ENCODE measurements at places on chromosomes 1 and 21.
A peak's percentile ranks its signal among the peaks of the same experiment; 100 is the strongest.

DNA sequence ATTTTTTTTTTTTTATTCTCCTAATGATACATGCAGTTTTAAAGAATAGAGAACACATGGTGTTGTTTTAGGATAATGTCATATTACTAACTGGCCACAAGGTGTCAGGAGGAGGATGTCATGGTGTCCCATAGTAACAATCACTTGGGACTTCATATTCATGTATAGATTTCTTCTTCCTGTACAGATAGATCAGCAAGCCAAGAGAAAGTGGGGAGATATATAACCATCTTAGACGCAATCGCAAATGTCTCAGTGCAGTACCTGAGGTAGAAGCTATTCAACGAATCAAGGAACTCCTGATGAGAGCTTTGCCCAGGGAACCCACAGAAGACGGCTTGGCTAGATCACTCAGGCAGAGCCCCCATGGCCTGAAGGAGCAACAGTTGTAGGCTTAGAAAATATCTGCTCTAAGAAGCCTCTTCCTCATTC is 12.3 kb downstream of the OR2T11 start:
- DNase-seq = peak; percentile 75

DNA sequence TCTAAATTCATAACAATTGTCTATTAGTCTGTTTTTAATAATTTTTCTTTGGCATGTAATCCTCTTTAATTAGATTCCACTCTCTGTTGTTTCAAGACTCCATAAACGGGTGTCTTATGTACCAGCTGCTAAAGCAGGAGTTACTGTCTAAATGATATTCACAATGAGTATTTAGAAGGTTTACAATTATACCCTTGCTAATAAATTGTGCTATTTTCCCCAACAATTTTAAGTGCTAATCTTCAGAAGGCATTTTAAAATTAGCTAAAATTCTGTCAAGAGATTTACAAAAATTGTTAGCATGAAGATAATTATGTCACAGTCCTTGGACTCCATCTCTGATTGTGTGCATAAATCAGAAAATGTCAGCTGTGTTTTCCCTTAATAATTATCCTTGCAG is 83.7 kb downstream of the DPYD start:
- no peak for DNase-seq

DNA sequence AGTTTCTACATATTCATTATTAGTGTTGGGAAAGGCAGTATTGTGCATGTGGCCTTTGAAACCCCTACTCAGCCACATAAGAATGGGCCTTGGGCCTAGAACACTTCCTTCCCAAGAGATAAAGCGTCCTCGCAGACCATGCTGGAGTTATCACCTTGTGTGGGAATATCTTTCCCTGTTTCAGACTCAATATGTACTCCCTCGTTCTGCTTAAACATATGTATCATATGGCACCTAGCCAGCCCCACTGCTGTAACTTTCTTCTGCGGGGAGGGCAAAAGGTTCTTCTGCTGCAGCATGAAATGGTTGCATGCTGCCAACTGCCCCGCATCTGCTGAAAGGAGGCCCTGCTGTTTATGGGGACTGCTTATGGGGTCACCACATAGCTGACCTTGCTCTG is 92.0 kb downstream of the CRB1 start:
- DNase-seq = no peak

DNA sequence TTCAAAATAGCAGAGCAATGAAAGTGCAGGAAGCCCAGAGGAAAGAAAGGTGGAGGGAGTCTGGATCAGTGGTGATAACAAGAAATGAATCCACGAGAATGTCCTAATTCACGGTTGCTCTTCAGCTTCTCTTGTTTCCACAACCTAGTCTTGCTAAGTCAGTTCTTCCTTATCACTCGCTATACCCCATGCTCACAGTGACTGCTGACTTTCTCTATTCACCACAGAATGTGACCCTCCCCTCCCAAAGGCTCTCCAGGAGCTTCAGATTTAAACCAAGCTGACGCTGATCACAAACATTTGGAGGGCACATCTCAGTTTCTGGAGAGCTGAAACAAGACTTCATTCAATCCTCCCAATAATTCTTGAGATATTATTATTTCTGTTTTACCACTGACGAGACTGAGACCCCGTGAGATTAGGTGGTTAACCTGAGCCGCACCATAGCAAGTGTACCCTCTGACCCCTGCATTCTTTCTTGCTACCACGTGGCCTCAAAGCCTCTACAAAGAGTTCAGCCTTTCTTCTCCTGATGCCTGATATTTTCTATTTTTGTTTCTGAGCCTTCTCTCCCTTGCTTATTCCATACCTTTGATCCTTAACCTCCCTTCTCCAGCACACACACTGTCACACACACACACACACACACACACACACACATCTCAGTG is 10.7 kb upstream of the CCN1 start:
- no peak for DNase-seq

GRCh38 chr1:38045401-38046332 is 926 bp downstream of the POU3F1 start:
- DNase-seq = peak; percentile 25

- peak; percentile 95 for DNase-seq
Measured at GRCh38 chr1:43707190-43708001, at the start of gene ST3GAL3. Gene ST3GAL3, plus strand, starts transcription at chr1:43707536. Its CDS starts 28,727 bp downstream, at chr1:43736263.

DNA sequence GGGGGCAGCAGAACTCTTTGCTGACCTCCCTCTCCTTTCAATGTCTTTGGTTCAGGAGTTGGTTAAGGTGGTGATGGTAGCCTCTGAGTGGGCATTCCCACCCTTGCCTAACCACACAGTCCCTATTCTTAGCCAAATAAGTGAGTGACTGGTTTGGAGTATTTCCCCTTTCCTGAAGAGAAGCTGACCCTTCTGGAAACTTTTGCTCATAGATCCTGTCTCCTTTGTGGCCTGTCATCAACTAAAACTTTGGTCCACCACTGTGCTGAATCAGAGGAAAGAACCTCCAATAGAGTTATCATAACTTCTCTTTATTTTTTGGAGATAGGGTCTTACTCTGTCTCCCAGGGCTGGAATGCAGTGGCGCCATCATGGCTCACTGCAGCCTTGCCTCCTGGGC is 31.1 kb downstream of the C1orf21 start:
- DNase-seq = no peak

- DNase-seq = no peak
Measured at GRCh38 chr1:230243146-230243545, 176.1 kb downstream of the GALNT2 start.

DNA sequence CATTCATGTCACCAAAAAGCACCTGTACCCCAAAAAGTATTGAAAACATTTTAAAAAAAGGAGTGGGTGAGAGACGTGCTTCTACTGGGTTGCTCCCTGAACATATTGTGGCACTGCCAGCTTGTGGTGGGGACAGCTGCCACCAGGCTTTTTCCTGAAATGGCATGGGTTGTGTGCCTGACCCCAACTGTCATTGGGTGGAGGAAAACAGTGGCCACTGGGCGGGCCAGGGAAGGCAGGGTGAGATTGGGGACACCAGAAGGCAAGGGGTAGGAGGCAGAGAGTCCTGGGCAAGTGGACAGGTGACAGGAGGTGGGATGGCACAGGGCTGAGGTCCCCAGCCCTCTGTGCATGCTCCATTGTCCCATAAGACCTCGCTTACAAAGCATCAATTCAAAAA is 55.5 kb downstream of the TGFB2 start:
- DNase-seq = no peak

GRCh38 chr1:242205622-242206489 is 207.0 kb upstream of the MAP1LC3C start:
- DNase-seq = no peak

DNA sequence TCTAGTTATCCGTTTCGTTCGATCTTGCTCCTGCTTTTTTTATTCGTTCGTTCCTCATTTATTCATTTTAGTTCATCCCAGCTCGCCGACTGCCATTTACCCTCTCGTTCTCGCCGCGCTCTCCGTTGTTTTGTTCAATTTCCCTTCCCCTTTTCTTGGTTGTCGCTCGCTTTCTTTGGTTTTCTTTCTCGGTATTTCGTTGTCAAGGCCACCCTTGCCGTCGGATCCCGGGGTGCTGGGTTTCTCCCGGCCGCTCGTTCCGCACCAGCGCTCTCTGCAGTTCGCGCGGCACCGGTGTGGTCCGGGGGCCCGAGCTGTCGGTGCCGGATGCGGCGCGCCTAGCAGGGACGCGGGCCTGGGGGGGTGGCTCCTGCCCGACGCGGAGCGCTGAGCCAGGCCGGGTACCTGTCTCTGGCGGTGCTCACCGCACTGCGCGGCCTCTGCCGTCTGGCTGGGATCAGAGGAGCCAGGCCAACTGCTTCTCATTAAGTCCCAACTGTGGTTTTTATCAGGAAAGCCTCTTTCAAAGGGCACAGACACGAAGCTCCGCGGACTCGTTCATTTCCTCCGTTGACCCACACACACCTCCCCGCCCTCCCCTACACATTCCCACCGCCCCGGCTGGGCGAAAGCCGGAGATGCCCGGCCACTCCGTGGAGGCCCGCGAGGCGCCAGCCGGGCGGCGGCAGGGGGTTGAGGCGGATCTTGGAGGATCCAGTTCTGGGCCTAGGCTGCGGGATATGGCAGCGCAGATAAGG is 1.6 kb downstream of the ALX3 start:
- DNase-seq = no peak

DNA sequence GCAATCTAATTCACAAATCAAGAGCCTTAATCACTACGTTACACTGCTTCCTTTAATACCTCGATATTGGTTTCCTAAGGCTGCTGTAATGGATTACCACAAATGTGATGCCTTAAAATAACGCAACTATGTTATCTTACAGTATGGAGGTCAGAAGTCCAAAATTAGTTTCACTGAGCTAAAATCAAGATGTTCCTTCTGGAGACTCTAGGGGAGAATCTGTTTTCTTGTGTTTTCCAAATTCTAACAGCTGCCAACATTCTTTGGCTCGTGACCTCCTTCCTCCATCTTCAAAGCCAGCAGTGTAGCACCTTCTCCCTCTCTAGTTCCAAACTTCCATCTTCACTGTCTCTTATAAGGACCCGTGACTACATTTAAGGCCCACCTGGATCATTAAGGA is 335.0 kb upstream of the NFIA start:
- DNase-seq = no peak

- no peak for DNase-seq
Measured at GRCh38 chr1:152145769-152146168, 13.3 kb downstream of the RPTN start.

DNA sequence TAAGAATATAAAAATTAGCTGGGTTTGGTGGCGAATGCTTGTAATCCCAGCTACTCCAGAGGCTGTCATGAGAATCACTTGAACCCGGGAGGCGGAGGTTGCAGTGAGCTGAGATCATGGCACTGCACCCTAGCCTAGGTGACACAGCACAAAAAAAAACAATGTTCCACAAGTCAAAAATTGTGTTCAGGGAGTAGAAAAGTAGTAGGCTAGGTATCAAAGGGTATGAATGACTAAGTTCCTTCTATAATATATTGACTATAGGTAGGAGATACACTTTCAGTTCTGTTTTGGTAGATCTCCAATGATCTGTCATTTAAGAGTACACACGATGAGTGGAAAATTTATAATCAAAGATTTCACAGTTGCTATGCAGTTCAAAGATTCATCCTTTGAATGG is 16.7 kb downstream of the USP48 start:
- DNase-seq = no peak

GRCh38 chr1:60281360-60281932 is 207.9 kb upstream of the C1orf87 start:
- peak; percentile 65 for DNase-seq

GRCh38 chr1:200381256-200381984 is 28.4 kb downstream of the ZNF281 start:
- DNase-seq = no peak

GRCh38 chr1:247295274-247295684 is 36.4 kb downstream of the ZNF496 start:
- no peak for DNase-seq

DNA sequence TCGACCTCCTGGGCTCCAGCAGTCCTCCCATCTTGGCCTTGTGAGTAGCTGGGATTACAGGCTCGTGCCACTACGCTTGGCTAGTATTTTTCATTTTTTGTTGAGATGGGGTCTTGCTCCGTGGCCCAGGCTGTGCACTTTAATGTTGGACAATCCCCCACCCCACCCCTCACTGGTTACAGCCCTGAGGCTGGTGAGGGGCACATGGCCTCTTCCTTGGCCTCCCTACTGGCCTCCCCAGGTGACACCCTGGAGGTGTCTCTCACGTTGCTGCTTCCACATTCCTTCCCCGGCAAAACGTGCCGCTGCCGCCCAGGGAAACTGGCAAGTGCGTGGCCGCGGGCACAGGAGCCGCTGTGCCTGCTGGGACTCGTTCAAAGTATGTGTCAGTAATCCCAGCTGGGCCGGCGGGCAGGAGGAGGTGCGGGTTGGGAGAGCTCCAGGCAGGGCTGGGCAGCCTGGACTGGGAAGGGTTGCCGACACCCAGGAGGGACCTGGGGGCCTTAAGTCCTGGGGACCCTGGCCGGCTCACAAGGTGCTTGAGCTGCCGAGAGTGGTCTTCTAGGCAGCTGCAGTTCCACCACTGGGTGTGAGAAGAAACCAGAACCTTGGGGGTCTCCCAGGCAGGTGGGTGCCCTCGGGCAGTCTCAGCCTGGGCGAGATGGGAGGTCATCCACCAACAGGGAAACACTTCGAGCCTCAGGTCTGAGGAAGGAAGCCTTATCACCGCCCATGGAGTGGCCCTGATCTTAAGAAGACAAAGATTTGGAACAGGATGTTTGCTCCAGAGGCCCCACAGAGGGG is 6.5 kb downstream of the WNT3A start:
- DNase-seq = no peak

- no peak for DNase-seq
Measured at GRCh38 chr1:154730259-154730658, 122.3 kb upstream of the ADAR start.

GRCh38 chr1:175482071-175482451 is 261.3 kb downstream of the TNR start:
- DNase-seq = no peak

DNA sequence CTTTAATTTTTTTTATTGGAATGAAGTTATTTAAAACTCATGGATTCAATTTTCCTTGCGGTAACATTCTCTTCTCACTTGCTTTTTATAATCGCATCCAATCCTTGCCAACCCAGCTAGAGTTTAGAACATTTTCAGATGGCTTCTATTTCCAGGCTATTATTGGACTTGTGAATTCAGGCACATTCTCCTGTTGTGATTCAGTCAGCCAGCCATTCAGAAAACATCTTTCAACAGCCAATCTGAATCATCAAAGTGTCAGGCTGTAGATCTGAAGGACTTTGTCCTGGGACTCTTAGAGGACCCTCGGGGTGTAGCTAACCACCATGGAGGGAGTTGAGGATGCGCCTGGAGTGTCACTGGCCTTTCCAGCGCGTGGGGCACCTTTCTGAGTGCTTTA is 92.4 kb downstream of the PRDM2 start:
- no peak for DNase-seq

- no peak for DNase-seq
Measured at GRCh38 chr1:26070963-26071342, 3.5 kb upstream of the TRIM63 start.

GRCh38 chr1:9778905-9779304 is 44.9 kb downstream of the CLSTN1 start:
- DNase-seq = no peak

DNA sequence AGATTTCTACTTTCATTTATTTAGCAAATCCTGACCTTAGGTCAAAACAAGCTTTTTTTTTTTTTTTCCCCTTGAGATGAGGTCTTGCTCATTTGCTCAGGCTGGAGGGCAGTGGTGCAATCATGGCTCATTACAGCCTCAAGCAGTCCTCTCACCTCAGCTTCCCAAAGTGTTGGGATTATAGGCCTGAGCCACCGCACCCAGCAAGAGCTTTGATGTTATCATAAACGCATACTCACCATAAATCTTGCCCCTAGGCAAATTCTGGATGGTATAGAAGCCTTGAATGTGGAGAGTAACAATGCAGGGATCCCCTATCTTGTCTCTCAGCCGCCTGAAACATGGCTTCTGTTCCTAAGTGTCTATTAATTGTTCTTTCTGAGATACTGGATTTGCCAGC is 24.8 kb upstream of the CLDN8 start:
- no peak for DNase-seq

GRCh38 chr1:93614541-93614940 is 67.1 kb downstream of the BCAR3 start:
- DNase-seq = no peak
